ENCODE measurements at places on chromosomes 1 and 21.

- no peak for DNase-seq
These were observed 6.1 kb downstream of the CEPT1 start for GRCh38 chr1:111145963-111146768.

DNA sequence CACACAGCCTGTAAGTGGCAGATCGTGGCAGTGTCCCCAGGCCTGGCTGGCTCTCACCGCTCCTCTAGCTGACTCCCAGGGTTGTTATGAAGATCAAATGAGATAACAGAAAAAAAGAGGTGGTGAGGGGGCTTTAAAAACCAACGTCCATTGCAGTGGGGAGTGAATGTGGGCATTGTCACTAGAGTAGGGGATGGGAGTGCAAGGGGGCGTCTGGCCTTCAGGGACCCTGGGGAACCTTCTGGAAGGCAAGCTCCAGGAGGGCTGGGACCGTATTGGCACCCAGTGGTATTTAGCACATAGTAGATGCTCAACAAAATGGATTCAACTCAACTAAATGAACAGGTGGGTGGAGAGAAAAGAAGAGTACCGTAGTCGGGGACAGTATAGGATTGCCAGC lies 3.4 kb downstream of the PLA2G2D start:
- DNase-seq = no peak

- DNase-seq = no peak
These were observed 7.1 kb downstream of the LGR6 start for GRCh38 chr1:202200669-202201068.

GRCh38 chr1:63874278-63874880 lies 100.6 kb downstream of the ROR1 start:
- no peak for DNase-seq

GRCh38 chr1:74356493-74356892 lies 121.3 kb downstream of the TNNI3K start:
- DNase-seq = no peak

DNA sequence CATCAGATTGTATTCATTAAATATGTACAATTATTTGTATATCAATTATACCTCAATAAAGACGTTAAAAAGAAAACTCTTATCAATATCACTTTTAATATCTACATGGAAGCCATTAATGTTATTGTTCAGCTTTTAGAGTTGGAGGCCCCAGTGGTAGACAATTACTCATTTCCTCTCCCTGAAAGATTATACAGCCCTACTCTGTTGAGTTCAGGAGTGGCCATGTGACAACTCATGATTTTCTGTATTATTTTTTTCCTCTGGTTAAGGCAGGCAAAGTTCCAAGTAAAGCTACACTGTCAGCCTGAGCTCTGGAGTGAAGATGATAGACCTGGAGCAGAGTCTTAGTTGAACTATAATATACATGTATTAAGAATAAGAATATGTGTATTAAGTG lies 247.9 kb upstream of the B3GALT2 start:
- no peak for DNase-seq

GRCh38 chr1:112312315-112312714 lies 83.7 kb upstream of the CTTNBP2NL start:
- DNase-seq = no peak

- DNase-seq = no peak
These were observed 17.6 kb upstream of the CLIC4 start for GRCh38 chr1:24727501-24728216.

DNA sequence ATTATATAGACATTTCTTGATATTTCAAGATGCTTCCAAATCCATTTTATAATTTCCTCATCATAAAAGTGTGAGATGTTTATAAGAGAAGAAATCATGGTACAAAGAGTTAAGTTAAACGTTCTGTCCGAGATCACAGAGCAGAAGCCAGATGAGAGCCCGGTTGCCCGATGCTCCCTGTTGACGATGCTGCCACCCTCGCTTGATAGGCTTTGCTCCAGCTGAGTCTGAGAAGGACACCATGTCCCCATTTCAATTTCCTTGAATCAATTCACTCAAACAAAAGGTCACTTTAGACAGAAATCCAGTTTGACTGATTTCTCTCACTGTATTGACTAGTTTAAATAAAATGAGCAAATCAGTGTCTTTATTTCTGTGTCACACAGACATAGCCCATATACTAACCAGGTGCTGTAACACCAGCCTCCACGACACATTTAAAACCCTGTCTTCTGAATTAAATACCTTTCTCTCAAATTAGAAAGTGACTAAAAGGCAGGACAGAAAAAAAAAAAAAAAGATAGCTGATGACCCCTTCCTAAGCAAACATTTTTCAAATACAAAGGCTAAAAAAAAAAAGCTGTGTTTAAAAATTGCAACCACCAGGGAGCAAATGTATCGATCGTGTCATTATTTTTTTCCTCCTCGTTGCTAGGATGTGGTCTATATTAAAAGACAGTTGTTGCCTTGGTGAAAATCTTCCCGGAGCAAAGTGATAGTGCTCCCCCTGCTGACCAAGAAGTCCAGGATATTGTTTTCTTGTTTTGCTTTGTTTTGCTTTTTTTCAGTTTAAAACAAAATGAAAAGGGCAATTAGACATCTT lies 35.2 kb downstream of the DNASE2B start:
- peak; percentile 6 for DNase-seq

DNA sequence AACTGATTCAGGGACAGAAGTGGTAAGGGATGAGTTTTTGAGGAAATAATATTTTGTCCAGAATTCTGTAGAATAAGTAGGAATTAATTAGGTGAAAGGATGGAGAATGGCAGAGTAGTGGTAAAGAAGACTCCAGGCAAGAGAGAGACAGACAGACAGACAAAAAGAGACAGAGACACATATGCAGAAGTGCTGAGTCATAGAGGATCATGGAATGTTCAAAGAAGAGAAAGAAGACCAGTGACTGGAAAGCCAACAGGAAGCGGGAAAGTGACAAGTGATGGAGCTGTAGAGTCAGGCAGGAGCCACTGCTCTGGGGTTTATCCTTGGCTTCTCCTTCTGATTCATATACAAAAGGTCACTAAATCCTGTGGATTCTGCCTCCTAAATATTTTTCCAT lies 85.9 kb downstream of the UROD start:
- DNase-seq = no peak

GRCh38 chr1:224505454-224506093 lies 71.0 kb upstream of the WDR26 start:
- DNase-seq = no peak

DNA sequence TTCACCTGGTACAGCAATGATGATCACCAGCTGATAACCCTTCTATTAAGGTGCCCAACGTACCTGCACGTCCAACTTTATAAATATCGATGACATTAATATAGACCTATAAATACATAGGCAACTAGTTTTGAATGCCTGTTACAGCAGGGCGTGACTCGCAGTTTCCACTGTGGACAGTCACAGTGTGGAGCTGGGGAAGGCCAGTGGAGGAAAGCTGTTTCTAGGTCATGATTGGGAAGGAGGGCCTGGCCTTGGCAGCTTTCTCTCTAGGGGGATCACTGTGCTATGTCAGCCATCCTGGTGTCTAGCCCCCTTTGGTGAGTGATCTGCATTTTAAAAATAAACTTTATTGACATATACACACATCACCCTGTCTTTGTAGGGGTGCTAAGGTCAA lies 4.4 kb upstream of the PRDM15 start:
- no peak for DNase-seq

DNA sequence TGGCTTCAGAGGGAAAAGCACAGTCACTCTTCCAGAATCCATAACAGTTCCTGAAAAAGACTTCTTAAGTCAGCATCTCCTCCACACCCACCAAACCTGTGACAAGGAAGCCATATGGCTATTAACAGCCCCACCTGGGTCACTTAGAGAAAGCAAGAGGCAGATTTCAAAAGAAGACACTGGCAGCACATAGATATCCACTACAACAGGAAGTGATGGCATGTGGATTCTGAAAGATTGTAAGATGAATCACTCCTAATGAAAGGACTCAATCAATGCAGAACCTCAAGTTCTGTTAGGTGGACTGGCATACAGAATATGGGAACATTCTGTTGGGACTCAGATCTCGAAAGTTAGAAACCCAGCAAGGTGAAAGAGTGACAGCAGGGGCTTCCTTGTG lies 365.9 kb downstream of the TGFB2 start:
- DNase-seq = no peak

All from stimulated activated CD4-positive, alpha-beta T cell treated with anti-CD3 and anti-CD28 coated beads, Interleukin-15, amount 100 ng/mL, for 1 hour (primary cell).